Astrocyte (in vitro differentiated cells and primary cell): ENCODE measurements at places on chromosomes 7 and 10.

DNA sequence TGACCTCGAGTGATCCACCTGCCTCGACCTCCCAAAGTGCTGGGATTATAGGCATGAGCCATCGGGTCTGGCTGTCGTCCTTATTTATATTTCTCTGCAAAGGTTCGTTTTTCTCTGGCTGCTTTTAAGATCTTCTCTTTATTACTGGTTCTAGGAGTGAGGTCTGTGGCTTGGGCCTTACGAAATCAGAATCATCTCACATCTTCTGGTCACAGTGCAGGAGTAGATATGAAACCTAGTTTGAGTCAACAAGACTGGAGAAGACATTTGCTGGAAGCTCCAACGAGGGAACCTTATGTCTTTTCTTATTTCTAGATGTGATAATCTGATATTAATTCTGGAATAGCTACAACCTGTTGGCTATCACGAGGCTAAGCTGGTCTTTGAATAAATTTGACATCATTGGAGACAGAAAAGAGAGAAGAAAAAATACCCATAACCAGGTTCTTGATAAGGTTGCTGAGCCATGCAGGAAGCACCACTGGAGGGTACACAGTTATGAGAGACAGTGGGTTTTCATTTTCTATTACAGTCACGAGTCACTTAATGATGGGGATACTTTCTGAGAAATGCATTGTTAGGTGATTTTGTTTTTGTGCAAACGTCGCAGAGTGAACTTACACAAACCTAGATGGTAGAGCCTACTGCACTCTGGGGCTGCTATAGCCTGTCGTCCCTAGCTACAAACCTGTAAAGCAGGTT is 25.6 kb upstream of the IL15RA start:
- DNase-seq, result no peak

GRCh38 chr10:88086187-88086960 is 222.9 kb downstream of the PTEN start:
- no peak for DNase-seq

GRCh38 chr7:157824819-157825121 is 488.0 kb downstream of the DNAJB6 start:
- DNase-seq, result no peak

DNA sequence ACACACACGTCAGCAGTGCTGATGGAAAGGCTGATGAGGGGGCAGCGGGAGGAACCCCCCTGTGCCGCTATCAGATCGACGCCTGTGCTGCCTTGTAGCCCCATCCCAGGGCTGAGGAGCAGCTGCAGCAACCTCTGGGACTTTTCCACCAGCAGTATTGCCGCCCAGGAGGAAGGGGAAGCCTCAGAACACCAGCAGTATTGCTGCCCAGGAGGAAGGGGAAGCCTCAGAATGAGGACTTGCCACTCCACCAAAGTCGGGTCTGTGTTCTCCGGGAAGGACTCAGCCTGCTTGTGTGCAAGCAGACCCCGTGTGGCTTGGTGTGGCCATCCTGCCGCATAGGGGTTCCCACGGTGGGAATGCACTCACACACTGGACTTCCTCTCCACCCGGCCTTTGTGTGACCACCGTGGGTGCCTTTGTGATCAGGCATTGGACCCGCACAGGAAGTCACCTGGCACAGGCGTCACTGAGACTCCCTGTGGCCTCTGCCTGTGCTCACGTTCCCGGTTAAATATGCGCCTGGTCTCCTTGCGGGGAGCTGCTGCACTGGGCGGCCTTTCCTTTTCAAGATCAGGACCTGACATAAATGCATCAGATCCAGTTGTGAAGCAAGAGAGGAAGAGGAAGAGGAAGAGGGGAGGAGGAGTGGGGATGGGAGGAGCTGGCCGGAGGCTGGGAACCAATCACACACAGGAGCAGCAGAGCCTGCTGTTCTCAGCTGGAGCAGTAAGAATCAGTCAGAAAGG is 248.5 kb downstream of the DNAJB6 start:
- DNase-seq, result no peak
